Activated naive CD4-positive, alpha-beta T cell treated with anti-CD3 and anti-CD28 coated beads for 36 hours (primary cell): ENCODE measurements at places on chromosomes 2 and 18. TPM values are rescaled to one million over a fixed set of nuclear protein-coding genes. Genes with fewer than 3 reads are reported as not detected.

GPR155 gene
- total RNA-seq = 11.0 TPM

DNA sequence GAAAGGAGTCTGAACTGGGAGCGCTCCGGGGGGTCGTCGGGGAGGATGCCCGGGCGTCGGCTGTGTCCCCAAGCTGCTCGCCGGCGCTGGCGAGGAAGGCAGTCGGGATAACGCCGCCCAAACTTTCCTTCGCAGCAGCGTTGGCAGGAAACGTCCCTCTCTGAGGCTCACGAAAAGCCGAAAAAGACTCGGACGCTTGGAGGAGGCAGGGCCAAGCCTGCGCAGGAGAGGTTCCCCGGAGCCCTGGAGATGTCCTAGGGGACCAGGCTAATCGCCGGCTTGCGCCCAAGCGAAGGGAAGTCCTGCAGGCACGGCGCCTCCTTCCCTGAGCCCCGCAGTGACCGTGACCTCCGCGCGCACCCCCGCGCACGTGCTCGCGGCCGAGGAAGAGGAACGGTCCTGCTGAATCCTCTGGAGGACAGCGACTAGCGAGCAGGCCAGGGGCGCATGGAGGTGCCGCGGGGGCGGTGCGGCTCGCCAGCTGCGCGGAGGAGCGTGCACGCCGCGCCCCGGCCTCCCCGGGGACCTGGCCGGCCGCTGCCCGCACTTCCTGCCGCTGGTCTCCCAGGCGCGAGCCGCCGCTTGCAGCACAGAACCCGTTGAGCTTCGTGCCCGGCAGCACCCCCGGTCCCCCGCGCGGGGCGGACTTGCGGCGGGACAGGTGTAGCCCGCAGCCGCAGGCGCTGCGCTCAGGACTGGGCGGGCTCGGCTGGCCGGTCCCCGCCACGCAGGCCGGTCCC, at the start of gene SH3RF3:
SH3RF3 (plus strand) TSS at position 590 of the 740 bp plus-strand sequence.
- peak; percentile 29 for DNase-seq
- H3K36me3 ChIP-seq = peaks cover 2% of the 10 kb centered on the region
- H3K4me3 ChIP-seq = peak within 1 kb of the TSS; percentile 82
- peaks cover 43% of the 10 kb centered on the region for H3K4me1 ChIP-seq

LGALSL gene
- 1.0 TPM for total RNA-seq

GRCh38 chr2:228180181-228181097, 1.0 kb downstream of the SPHKAP start:
- H3K36me3 ChIP-seq = peaks cover 2% of the 10 kb centered on the region
- DNase-seq = no peak
- no peaks in the 10 kb centered on the region for H3K4me1 ChIP-seq
- no peak overlapping the region for H3K27ac ChIP-seq
- peaks cover 9% of the 10 kb centered on the region for H3K27me3 ChIP-seq

ANKRD30B gene
- not detected for total RNA-seq

DNA sequence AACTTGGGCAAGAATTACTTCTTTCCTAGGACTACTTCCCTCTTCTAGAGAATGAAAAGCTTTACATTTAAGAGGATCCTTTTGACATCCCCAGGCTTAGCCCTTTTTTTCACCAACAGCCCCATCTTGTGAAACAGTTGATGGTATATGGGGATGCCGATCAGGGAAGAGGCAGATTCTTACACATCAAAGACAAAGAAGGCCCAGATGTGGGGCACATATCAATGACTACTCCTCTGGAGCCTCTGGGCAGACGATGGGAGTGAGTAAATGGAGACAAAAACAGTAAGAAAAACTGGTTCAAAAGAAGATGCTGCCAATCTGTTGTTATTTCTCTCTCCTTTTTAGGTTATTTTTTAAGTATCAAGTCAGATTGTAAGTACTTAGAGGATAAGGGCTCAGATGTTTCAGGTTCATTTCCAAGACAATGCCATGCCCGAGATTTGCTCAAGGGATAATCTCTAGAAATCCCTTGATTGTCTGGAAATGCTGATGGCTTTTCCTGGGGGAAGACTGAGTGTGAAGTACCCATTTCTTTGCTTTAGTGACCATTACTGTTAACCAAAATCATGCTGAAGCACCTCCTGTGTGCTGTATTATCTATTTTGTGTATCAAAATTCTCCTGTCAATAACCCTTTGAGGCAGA, 117.5 kb downstream of the EPHA4 start:
- H3K4me3 ChIP-seq = no peak overlapping the region
- peaks cover 4% of the 10 kb centered on the region for H3K27me3 ChIP-seq
- no peaks in the 10 kb centered on the region for H3K36me3 ChIP-seq
- H3K4me1 ChIP-seq = no peaks in the 10 kb centered on the region
- no peak for DNase-seq

DNA sequence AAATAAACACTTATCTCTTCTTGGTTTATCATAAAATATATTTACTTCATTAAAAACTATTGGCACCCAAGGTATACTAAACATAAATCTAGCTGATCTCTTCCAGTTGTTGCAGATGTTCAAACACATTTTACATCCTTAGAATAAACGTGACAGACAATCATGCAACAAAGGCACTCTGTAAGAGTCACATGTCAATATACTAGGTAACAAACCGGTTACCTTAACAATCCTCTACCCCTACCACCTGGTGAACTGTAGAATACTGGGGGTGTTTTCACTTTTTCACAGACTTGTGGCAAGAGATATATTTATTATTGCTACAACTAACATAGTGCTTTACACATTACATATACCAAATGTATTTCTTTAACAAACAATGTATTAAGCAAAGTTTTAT, 15.8 kb downstream of the STK17B start:
- no peak for DNase-seq
- H3K36me3 ChIP-seq = peaks cover 73% of the 10 kb centered on the region
- peak overlapping the region; percentile 96 for H3K27ac ChIP-seq

DNA sequence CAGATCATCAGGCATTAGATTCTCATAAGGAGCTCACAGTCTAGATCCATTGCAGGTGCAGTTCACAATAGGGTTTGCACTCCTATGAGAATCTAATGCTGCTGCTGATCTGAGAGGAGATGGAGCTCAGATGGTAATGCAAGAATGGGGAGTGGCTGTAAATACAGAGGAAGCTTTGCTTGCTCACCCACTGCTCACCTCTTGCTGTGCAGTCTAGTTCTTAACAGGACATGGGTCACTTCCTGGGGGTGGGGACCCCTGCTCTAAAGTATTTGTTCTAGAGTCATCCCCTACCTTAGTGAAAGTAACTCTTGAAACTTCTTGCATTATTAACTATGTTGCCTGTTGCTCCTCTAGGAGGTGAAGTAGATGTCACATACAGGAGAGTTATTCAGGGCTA, 171.3 kb upstream of the PARD3B start:
- H3K4me1 ChIP-seq = no peaks in the 10 kb centered on the region
- H3K36me3 ChIP-seq = no peaks in the 10 kb centered on the region
- H3K27me3 ChIP-seq = peaks cover 5% of the 10 kb centered on the region
- no peak overlapping the region for H3K4me3 ChIP-seq
- no peak for DNase-seq

DNA sequence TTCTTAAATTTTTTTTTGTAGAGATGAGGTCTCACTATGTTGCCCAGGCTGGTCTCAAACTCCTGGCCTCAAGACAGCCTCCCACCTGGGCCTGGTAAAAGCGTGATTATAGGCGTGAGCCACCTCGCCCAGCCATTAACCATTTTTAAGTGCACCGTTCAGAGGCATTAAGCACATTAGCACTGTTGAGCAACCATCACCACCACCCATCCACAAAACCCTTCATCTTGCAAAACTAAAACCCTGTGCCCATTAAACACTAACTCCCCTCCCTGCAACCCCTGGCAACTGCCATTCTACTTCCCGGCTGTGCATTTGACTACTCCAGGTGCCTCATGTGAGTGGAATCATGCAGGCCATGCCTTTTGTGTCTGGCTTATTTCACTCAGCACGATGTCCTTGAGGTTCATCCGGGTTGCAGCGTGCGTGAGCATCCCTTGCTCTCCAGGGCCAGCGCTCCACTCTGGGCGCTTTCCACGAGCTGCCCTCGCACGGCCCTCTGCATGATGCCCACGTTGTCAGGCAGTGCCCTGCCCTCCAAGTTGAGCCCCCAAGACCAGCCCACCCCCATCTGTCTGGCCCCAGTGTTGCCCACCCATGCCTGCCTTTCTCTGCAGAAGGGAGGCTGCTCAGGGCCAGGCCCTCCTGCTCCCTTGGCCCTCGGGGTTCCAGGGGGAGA, 63.0 kb upstream of the GLI2 start:
- H3K27ac ChIP-seq = no peak overlapping the region
- H3K27me3 ChIP-seq = peaks cover 39% of the 10 kb centered on the region
- no peak overlapping the region for H3K4me3 ChIP-seq
- peaks cover 2% of the 10 kb centered on the region for H3K4me1 ChIP-seq
- DNase-seq = no peak

DNA sequence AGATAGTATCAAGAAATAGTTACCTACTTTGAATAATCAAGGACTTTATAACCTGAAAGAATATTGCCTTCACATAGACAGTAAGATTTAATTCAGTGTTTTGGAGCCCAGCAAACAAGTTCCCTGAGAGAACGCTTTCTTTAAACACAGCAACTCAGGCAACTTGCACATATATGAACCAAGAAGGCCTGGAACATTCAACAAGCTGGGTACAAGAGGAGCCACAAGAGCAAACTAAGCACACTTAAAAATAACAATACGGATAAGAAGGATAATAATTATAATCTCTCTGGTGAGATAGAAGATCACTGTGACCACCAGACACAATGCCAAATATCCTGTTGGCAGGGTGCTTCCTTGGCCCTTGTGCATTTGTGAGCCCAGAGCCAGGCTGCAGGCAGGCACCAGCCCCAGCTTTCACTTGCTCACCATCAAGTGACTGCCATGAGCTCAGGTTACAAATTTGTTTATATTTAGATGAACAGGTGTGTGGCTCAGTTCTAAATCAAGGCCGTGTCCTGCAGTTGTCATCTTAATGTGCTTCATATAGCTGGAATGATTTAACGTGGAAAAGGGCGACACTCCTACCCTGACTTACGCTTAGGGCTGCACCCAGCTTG, 446.6 kb downstream of the IRS1 start:
- peaks cover 8% of the 10 kb centered on the region for H3K27me3 ChIP-seq
- H3K4me1 ChIP-seq = no peaks in the 10 kb centered on the region
- H3K4me3 ChIP-seq = no peak overlapping the region
- DNase-seq = no peak
- no peaks in the 10 kb centered on the region for H3K36me3 ChIP-seq
- no peak overlapping the region for H3K27ac ChIP-seq

SP5 gene
- total RNA-seq = not detected

WNT6 gene
- not detected for total RNA-seq

RIF1 gene
- 53.0 TPM for total RNA-seq

DNA sequence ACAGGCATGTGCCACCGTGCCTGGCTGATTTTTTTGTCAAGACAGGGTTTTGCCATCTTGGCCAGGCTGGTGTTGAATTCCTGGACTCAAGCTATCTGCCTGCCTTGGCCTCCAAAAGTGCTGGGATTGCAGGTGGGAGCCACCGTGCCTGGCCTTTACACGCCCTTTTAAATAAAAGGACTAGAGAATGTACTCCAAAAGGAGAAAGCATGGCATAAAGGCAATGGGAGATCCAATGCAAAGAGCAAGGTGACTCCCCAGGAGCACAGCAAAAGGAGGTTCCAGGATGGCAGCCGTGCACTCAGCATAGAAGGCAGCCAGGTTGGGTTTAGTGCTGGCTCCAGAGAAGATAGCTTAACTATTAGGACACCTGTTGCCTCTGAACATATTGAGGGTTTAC, 27.1 kb downstream of the ASB1 start:
- peaks cover 26% of the 10 kb centered on the region for H3K36me3 ChIP-seq
- H3K4me3 ChIP-seq = no peak overlapping the region
- H3K27ac ChIP-seq = no peak overlapping the region

- no peaks in the 10 kb centered on the region for H3K27me3 ChIP-seq
- no peaks in the 10 kb centered on the region for H3K4me1 ChIP-seq
- no peaks in the 10 kb centered on the region for H3K36me3 ChIP-seq
- H3K4me3 ChIP-seq = no peak overlapping the region
Observed at GRCh38 chr2:184875911-184876310, 277.6 kb downstream of the ZNF804A start.

GRCh38 chr18:41466436-41467160, 488.4 kb upstream of the PIK3C3 start:
- no peaks in the 10 kb centered on the region for H3K36me3 ChIP-seq
- no peaks in the 10 kb centered on the region for H3K4me1 ChIP-seq
- no peak overlapping the region for H3K27ac ChIP-seq
- no peak overlapping the region for H3K4me3 ChIP-seq
- H3K27me3 ChIP-seq = no peaks in the 10 kb centered on the region

- H3K27ac ChIP-seq = no peak overlapping the region
- peaks cover 14% of the 10 kb centered on the region for H3K27me3 ChIP-seq
- no peak overlapping the region for H3K4me3 ChIP-seq
- H3K36me3 ChIP-seq = no peaks in the 10 kb centered on the region
- DNase-seq = no peak
- H3K4me1 ChIP-seq = no peaks in the 10 kb centered on the region
Observed at GRCh38 chr2:120862201-120863060, 126.8 kb downstream of the GLI2 start.

HOXD13 gene
- total RNA-seq = not detected

DNA sequence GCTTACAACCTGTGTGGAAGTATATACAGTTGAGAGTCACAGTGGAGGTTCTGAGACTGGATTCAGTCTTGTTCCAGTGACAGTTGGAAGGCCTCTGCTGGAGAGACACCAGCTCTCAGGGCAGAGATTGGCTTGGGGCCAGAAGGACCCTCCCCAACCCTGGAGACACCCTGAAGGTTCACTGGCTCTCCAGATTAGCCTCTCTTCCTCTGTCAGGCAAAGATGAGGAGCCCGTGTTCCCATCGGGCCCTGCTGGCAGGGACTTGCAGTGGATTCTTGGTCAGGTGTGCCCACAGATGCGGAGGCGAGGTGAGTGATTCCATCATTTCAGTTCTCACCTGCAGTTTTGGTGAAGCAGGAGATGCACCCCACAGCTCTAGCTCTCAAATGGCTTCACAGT, 78.6 kb downstream of the FAM210A start:
- no peaks in the 10 kb centered on the region for H3K4me1 ChIP-seq
- no peak overlapping the region for H3K27ac ChIP-seq
- H3K27me3 ChIP-seq = no peaks in the 10 kb centered on the region
- no peak overlapping the region for H3K4me3 ChIP-seq

DNA sequence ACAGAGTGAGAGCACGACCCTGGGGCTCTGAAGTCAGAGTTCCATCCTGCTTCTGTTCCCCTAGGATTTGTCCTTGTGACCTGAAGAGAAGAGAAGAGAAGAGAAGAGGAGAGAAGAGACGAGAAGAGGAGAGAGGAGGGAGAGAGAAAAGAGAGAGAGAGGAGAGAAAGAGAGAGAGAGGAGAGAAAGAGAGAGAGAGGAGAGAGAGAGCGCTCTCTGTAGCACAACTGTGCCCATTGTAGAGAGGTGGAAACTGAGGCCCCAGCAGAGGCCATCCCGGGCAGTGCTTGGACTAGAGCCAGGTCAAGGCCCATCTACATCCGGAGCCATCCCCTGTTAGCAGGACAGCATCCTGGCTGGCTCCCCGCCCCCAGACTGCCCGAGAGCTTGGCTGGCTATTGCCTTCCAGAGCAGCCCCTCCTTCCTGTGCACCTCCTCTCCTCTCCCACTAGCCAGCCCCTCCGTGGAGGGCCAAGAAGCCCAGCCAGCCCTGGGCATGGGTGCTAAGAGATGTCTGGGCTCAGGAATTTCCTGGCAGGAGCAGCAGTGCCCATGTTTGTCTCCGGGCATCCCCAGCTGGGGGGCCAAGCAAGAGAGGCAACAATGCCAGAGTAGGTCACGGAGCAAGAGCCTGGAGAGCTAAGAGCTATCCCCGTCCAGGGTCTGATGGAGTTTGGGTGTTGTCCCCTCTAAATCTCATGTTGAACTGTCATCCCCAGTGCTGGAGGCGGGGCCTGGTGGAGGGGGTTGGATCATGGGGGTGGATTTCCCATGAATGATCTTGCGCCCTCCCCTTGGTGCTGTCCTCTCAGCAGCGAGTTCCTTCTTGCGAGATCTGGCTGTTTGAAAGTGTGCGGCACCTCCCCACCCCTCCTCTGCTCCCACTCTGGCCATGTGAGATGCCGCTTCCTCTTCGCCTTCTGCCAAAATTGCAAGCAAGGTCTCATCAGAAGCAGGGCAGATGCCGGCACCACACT, 18.2 kb upstream of the GPR55 start:
- H3K4me3 ChIP-seq = no peak overlapping the region
- H3K27ac ChIP-seq = peak overlapping the region; percentile 44
- H3K27me3 ChIP-seq = peaks cover 2% of the 10 kb centered on the region
- no peaks in the 10 kb centered on the region for H3K36me3 ChIP-seq
